ENCODE measurements at places on chromosomes 5 and 9.

DNA sequence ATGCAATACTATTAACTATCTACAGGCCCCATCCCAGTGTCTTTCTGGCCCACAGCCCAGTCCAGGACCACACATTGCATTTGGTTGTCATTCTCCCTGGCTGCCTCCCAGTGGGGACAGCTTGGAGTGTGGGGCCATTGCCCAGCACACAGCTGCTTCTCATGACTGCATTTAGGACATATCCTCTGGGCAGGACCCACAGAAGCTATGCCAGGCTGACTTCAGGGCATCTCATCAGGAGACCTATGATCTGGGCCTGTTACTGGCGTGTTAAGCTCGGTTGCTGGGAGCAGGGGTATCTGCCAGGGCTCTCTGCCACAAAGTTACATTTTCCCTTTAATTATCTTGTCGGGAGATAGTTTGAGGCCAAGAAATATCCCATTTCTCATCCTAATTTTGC is 32.1 kb upstream of the CLPTM1L start:
- no peak for DNase-seq

DNA sequence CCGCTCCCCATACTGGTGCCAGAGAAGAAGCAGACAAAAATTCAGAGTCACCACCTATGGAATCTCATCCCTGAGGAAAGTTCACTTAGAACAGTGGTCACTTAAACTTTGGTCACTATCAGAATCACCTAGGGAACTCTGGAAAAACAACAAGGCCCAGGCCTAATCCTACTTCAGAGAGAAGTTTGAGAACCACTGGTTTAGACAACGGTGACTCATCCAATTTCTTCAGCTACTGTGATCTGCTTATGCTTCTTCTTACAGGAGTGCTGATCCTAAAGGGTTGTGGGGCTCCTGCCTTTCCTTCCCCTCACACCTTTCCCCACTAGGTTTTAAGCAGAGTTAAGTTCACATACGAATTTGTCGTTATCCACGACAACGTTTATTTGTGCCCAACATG is 194.7 kb upstream of the KLF4 start:
- no peak for DNase-seq

- DNase-seq: no peak
These were observed 62.9 kb downstream of the TMEM232 start for GRCh38 chr5:110663525-110663924.

GRCh38 chr5:72295539-72295938 is 24.5 kb downstream of the MRPS27 start:
- no peak for DNase-seq

- DNase-seq: no peak
These were observed 170.0 kb downstream of the FGF18 start for GRCh38 chr5:171589461-171589860.

DNA sequence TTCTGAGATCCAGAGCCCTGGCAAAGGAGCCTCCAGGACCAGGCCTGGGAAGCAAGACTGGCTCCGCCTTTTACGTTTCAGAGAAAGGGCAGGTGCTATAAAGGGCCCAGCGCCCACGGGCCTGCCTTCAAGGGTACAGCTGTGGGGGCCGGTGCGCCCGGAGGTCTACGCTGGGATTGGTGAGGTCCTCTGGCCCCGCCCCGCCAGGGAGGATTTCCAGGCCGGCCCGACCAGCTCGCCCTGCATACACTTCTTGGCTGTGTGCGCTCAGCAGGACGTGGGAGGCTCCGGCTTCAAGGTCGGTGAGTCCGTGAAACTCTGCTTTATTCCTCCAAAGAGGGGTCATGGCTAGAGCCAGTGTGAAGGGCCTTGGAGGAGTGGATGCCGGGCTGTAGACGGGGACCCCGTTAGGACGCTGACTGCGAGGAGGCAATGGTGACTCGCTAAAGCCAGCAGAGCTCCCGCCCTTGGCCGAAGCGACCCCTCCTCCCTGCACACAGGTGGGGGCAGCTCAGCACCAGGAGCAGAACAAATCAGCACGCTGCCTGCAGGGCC is at the start of gene CKMT2:
TSS of gene CKMT2 (plus strand) at position 243 of the 555 bp plus-strand sequence. CDS start 17,811 bp downstream, outside the sequence.
- no peak for DNase-seq

DNA sequence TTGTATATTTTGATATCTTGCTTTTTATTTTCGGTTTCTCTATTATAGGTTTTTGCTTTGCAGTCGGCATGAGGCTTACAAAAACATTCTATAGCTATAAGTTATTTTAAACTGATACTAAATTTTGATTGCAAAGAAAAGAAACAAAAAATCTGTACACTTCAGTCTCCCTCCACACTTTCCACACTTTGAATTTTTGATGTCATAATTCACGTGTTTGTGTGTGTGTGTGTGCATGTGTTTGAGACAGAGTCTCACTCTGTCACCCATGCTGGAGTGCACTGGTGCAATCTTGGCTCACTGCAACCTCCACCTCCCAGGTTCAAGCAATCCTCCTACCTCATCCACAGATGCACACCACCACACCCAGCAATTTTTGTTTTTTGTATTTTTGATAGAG is 124.9 kb downstream of the MRPS30 start:
- no peak for DNase-seq

- no peak for DNase-seq
These were observed 6.5 kb downstream of the CD74 start for GRCh38 chr5:150406103-150406722.

GRCh38 chr5:139472386-139473030 is 1.7 kb downstream of the SMIM33 start:
- no peak for DNase-seq

DNA sequence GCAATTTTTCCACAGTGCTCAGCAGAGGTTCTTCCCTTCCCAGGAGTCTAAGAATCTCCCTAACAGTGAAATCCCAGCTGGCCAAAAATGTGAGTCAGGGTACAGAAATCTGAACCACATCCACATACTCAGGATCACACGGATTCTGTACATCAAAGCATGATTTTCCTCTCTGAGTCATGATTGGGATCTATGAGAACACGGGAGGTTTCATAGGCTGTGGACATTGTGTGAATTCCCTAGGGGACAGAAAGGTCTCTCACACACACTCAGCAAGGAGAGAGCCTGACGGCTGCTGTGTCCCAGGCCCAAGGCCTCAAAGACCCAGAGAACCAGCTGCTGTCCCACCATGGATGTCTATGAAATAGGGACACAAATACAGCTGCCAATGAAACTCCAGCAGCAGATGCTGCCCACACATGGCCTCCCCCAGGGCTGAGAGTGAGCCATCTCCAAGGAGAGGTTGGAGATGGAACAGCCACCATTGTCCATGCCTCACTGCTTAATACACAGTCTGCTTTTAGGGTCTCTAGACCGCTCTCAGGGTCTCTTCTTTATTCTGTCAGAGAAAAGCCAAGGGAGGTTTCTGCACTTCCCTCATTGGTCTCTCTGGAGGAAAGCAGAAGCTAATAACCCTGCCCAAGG is 102.7 kb downstream of the ADAMTS12 start:
- DNase-seq: no peak

GRCh38 chr5:180975338-180975737 is 13.3 kb upstream of the BTNL3 start:
- DNase-seq: no peak

DNA sequence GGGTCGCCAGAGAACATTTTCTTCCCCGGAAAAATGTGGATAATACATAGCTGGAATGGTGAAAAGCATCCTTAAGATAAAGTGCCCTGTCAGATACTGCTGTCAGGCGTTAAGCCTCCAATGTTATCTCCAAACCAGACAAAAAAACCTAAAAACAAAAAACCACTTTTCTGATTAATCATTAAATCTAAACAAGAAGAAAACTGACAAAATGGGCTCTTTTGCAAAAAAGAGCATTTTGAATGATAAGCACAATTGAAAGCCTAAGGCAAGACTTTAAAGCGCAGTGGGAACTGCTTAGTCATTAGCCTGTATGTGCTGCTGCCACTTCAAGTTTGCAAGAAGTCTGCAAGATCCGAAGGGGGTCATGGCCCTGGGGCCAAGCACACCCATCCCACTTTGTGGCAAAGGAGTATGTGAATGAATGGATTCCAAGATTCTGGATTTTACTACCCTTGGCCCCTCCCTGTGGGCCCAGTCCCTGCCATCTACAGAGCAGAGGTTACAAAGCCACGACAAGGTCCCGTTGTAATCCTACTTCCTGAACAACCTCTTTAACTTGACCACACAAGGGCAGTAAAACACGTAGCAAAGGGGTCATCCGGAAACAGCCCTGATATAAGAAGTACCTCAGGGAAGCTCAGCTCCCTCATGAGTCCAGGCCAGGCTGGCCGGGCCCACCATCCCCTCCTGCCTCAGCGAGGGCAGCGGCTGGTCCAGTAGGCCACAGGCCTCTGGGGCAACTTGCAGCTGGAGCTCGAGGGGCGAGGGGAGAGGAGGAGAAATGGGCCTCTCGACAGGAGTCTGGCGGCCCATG is 29.7 kb downstream of the SHB start:
- peak; percentile 85 for DNase-seq

- DNase-seq: no peak
These were observed at the start of gene OSMR for GRCh38 chr5:38845526-38846378. OSMR (plus strand) TSS chr5:38846012; CDS start chr5:38869045, 23,033 bp downstream.

DNA sequence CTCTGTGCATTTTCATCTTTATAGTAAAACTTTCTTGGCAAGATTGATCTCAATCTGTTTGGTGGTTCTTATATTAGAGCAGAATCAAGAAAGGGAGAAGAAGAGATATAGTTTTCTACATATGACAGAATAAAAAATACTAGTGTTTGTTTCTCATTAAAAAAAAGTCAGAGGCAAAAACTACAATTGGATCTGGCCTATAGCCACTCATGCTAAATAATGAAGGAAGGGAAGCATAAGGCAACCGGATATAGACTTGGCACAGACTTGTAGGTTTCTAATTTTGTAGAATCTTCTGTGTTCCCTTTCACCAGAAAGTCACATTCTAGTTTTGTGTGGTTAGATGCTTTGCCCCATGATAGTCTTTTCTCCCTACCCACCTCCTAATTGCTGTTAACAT is 306.2 kb downstream of the PIK3R1 start:
- DNase-seq: no peak

DNA sequence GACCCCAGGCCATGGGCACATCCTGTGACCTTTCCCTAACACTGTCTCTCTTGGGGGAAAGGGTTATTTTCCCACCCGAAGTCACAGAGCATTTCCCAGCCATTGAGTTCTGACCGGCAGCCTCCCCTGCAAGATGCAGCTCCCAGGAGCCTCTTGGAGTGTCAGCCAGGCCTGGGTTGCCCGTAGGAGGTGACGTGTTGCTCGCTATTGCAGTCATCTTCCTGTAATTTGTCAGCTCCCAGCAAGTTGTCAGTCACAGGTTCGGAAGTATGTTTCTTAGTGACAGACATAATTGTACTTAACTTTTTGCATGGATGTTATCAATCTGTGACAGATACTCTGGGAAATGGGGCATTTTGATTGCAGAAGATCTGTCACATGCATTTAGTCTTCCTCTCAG is 74.5 kb downstream of the MVB12B start:
- DNase-seq: no peak

DNA sequence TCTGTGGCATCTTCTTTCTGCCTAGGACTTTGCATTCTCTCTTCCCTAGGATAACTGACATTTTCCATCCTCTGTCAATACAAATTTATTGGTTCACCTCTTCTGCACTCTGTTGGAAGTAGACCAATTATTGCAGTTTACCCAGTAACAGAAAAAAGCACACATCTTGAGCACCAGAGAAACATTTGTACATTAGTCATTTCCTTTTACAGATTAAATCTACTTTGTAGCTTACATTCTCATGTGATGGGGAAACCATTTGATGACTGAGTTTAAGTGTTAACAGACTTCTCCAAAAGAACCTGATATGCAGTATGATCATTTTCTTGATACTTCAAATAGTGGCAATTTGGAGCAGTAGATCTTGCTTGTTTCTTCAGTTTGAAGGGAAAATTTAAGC is 1098.8 kb downstream of the DTWD2 start:
- peak; percentile 22 for DNase-seq

DNA sequence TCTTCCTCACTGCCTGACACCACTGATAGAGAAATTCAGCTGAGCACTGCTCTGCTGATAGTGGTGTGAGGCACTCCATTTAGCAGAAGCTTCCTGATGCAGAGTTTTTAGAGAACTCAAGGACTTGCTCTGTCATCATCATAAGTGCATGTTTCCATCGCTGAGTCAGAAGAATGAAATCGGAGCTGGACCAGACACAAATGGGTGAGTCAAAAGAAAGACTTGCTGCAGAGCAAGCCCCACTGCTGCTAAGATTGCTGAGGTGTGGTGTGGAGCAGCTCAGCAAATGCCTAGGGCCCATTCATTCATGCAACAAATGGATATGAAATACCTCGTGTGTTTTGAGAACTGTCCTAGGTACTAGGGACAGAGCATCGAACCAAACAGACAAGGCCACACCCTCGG is 410.2 kb upstream of the SLC30A5 start:
- DNase-seq: no peak

All from hematopoietic multipotent progenitor cell treated with erythropoietin and hydrocortisone succinate and interleukin-3 and kit ligand, for 8 days (in vitro differentiated cells).